ENCODE measurements at places on chromosomes 12 and 14.

- no peak for DNase-seq
Measured at GRCh38 chr14:51182131-51182565, 57.9 kb upstream of the TMX1 start.

DNA sequence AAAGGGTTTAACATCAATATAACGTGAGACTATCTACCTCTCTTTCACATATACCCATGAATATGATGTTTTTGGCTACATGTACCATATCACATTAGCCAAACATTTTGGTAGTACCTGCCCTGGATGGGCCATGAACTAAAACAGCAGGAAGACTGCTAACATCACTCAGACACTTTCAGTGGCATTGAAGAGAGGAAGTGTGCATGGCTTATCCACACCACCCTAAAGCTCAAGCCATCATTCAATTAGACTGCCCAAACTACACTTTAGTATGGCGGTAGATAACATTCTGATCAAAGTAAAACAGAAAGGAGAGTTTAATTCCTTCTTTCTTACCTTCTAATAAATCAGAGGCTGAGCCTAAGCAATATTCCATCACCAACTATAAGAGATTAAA is 103.0 kb downstream of the PEBP1 start:
- DNase-seq: no peak

GRCh38 chr12:4807813-4808212 is 87.6 kb downstream of the GALNT8 start:
- no peak for DNase-seq

GRCh38 chr14:91286530-91286937 is 42.0 kb upstream of the GPR68 start:
- peak; percentile 53 for DNase-seq

- DNase-seq: no peak
Measured at GRCh38 chr12:115213538-115214016, 529.6 kb upstream of the TBX3 start.

DNA sequence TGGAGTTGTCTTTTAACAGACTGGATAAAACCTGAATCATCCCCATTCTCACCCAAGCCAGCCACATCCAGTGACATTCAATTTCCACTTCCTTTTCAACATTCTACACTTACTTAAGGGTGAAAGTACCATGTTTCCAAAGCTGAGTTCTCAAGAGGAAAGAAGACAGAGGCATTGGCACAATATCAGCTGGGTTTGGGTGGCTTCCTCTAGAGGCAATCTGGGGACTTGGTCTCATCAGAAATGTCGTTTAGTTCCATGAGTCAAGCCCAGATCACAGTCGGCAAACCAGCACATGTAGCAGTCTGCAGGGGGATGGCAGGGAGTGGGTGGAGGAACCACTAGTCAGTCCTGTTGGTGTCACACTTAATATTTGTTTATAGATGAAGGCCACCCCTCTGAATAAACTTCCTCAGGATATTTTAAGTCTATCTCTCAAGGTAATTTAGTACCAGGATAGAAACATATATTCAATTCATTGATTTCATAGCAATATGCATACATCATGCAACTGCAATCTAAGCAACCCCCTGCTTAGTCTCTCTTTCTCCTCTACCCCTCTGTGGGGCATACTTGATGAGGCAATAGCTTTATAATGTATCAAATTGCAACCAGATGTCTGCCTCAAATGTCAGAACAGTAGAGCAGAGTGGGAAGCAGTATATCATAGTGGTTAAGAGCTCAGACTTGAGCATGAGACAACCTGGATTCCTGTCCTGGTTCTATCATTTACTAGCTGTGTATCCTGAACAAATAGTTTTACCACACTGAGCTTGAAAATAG is 3.0 kb downstream of the SRRM4 start:
- DNase-seq: no peak

DNA sequence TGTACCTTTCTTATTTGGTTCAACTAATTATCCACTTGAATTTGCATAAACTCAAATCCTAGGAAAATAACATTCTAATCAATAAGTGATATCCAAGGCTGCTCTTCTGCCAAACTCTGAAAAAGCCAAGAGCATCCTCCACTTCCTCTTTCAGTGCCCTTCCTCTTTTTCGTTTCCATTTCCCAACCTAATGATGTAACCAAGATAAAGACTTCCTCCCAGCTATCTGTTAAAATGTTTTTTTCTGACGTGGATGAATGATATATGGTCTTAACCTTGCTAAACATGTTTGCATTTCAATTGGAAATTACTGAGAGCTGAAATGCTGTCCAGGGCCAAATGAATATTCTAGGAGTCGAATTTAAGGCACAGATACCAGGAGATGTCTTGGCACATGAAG is 459.5 kb upstream of the PDE3A start:
- no peak for DNase-seq

DNA sequence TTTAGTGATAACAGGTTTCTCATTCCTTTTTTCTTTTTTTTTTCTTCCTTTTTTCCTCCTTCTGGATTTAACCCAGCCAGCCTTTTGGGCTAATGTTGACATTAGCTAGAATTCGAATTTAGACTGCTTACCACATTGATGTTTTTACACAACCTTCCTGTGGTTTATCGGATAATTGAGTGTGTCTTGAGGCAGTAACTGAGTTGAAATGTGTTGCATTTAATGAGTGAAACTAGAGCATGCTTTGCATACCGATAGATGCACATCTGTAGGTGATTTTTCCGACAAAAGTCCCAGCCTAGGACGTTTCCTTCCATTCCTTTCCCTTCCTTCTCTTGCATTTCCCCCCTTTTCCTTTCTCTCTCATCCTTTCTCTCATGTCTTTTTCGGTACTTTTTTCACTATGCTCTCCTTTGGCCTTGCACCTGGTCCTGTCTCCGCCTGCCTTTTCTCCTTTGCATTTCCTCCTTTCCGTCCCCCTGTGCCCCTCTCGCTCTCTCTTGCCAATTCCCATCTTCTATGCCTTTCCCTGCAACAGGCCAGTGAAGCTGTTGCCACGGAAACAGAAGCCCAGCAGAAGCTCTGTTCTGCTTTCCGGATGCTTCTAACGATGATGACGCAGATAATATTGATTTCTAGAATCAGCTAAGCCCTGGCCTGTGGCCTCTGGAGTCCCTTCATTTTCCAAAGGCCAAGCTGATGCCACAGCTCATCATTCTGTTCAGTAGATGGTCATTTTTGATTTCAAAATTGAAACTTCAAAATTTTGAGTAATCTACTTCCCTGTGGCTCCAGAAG is 76.1 kb downstream of the SLC25A47 start:
- DNase-seq: no peak

- no peak for DNase-seq
Measured at GRCh38 chr12:54160769-54161480, 27.9 kb downstream of the SMUG1 start.

- no peak for DNase-seq
Measured at GRCh38 chr12:123024819-123025391, 44.4 kb downstream of the ARL6IP4 start.

DNA sequence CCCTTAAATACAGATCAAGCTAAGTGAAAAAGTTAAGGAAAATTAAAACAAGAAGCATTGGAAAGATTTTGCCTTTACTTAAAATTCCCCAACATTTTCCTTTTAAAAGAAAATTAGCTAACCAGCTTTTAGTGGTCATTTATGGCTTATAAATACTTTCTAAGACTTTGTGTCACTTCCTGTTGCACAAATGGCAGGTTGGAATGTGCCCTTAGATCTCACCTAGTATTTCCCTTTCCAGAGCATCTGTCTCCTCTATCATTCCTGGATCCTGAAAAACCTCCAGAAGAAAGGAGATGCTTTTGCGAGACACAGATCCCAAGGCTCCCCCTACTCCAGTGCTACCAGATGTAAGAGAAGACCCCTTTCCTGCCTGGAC is 58.3 kb downstream of the ARF6 start:
- no peak for DNase-seq

- no peak for DNase-seq
Measured at GRCh38 chr12:1206118-1206734, 215.2 kb downstream of the ERC1 start.

GRCh38 chr14:92866901-92867865 is 55.8 kb upstream of the CHGA start:
- DNase-seq: no peak

DNA sequence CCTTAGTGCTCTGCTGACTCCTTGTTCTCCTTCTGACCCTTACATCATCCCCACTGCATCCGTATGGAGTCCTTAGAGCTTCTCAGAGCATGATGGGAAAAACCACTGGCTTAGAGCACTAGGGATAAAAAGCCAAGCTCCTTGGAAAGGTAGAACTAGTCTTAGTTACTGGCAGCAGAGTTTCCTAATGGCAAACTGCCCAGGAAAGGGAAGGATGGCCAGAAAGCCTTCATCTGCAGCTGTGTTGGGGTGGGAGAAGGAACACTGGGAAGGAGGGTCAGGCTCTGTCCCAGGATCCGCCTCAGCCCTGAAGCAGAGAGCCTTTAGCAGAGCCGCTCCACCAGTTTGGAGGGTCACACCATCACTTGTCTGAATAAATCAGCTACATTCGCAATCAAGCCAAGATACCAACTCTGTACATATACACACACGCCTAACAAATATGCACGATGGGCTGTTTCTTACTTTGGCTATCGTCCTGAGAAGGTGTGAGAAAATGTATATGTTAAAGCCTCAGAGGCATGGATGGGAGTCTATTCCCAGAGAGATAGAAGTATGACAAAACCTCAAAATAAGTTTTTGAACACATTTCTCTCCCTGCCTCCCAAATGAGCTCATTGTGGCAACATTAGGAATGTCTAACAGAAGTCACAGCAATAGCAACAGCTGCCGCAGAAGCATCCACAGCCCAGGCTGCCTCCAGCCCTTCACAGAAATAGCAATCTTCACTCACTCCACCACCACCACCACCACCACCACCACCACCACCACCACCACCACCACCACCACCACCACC is 18.6 kb upstream of the GALNT8 start:
- no peak for DNase-seq

DNA sequence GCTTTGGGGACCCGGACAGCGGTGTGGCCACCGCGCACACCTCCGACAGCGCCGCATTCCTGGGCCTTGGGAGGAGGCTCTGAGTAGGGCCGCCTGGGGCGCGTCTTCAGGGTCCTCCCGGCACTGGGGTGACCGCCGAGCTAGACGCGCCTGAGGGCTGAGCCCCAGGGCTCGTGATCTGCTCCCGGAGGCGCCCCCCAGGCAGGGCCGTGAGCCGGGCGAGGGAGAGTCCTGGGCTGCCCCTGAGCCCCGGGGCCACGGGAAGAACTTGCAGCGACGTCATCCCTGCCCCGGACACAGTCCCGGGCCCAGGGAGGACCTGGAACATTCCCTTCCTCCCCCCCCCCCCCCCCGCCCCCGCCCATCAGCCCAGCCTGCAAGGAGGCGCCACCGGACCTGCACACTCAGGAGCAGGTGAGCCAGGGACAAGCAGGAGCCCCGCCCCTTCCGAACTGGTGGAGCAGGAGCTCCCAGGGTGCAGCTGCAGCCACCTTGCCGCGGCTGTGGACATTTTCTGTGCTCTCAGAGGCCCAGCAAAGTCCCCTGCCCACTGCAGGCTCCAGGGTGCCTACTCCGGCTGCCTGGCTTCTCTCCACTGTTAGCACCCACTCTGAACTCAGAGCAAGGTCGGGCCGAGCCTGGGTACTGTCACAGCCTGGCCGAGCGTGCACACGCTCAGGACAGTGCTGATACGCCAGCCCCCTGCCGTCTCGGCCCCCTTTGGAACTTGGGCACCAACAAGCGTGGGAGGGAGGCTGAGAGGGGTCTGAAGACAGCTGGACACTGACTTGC is 50.7 kb downstream of the A2M start:
- no peak for DNase-seq

DNA sequence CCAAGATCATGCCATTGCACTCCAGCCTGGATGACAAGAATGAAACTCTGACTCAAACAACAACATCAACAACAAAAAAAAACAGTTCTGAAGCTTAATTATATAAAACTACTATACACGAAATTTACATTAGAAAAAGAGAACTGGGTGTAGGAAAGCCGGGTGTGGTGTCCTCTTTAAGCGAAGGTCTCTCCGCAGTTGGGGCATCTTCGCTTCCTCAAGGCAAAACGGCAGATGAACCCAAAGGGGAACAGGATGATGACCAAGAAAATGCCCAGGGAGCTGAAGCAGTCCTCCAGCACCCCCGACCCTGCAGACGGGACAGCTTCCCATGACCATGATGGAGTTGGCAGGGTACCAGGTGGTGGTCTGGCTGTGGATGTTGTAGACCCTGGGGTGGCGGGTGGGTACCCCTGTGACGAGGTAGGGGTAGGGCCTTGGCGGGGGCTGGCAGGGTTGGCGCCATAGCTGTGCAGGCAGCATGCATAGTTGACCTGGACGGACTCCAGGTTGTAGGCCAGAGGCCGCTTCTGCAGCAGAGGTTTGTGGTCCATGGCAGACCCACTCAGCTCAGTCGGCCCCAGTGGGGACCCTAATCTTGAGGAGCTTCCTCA is 18.2 kb upstream of the BCAT1 start:
- DNase-seq: no peak

DNA sequence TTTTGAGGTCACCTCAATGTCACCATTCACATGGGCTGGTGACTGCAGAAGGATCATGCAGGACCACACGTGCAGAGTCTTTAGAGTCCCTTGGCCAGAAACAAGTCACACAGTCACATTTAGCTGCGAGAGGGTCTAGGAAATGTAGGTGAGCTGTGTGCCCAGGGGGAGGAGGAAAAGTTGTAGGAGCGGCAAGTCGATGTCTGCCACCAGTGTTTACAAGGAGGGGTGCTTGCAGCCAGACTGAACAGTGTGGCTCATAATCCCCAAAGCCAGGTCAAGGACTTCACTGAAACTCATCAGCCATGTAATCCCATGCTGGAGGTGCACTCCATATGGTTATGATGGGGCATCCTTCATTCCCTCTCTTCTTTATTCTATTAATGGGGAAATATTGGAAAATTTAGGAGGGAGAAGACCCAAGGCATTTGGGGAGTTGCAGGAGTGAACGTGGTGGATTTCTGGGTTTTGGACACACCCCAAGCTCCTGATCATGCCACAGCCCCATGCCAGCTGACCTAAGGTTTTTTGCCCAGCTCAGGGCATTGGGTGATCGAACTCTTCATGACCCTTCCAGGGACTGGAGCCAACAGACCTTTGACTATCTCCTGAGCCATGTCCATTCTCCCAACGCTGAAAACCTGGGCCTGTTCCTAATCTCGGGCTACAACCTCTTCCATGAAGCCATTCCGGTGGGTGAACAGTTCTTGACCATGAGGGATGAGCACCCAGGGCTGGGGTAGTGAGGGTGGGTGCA is 7.2 kb downstream of the DAO start:
- no peak for DNase-seq

GRCh38 chr12:34033628-34034296 is 11.5 kb downstream of the ALG10 start:
- DNase-seq: no peak

GRCh38 chr12:96205908-96206307 is 11.7 kb downstream of the ELK3 start:
- DNase-seq: no peak

Data from stimulated activated CD8-positive, alpha-beta memory T cell treated with anti-CD3 and anti-CD28 coated beads, Interleukin-4, amount 100 ng/mL, for 1 hour (primary cell).